NCI-H1105 treated with DMSO at 0.1 percent for 48 hours (cell line): ENCODE measurements at places on chromosomes 2 and 18.

DNA sequence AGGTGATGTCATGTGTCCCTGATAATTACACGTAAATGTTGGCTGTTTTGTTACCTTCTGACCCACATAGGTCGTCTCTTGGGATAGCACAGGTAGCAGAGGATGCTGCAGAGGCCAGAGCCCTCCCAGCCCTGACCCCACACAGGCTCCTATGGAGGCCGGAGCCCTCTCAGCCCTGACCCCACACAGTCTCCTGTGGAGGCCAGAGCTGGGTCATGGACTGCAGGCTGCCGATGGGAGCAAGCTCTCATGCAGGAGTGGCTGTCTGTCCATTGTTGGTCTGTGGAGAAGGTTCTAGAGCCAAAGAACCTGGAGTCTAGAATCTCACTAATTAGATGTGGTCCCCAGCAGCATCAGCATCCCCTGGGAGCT lies 155.5 kb downstream of the LDLRAD4 start:
- no peak for DNase-seq

GRCh38 chr2:231662028-231662810 lies 46.1 kb upstream of the PTMA start:
- DNase-seq = no peak

DNA sequence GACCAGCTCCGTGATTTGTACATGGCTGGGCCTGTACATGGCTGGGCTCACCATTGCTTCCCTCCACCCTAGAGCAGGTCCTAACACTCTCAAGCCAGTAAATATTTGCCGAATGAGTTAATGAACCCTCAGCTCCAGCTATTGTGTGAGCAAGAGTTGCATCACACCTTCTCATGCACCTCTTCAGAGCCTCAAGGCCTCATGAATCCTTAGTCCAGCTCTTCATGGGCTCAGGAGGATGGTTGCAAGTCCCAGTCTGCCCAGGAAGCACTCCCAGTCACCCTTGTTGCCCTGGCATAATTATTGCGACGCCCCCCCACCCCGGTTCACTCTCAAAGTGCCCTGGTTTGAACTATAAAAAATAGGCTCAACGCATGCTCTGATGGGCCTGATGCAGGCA lies 30.1 kb upstream of the GNAL start:
- DNase-seq = no peak

DNA sequence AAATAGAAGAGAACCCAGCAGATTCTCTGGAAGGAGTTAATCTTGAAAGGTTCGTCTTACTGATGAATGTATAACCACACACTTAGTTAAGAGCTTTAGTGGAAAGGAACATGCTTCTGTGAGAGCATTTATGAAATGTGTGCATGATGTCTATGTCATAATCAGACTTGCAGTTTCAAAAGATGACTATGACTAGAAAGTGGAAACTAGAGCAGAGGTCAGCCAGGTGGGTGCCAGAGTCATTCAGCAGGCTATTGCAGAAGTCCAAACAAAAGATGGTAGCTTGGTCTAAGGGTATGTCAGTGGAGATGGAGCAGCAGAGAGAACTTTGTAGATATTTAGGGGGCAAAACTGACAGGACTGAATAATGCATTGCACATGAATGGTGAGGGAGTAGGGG lies 825.8 kb downstream of the DCC start:
- no peak for DNase-seq

- no peak for DNase-seq
Measured at GRCh38 chr2:109555346-109555900, 58.3 kb downstream of the SEPTIN10 start.

GRCh38 chr2:6443061-6443823 lies 422.5 kb downstream of the CMPK2 start:
- no peak for DNase-seq

DNA sequence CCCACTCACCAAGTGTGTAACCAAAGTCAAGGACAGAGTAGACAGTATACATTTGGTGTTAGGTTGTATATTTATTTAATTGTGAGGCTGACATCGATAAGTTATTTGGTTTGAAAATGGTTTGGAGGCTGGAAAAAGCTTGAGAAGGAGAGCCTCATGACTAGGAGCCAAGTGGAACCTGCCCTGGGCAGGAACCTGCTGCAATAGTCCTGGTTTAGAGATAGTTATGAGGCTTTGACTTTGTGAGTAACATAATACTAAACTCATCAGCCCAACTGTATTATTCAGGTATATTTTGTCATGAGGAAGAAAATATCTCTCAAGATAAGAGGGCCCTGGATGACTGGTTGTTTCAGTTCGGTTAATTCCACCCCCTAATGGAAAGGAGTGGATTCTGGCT lies 234.3 kb upstream of the CYRIA start:
- DNase-seq = no peak
